ENCODE measurements at places on chromosomes 16 and 17.

- no peak for DNase-seq
Measured at GRCh38 chr17:63381101-63381729, 64.9 kb downstream of the CYB561 start.

DNA sequence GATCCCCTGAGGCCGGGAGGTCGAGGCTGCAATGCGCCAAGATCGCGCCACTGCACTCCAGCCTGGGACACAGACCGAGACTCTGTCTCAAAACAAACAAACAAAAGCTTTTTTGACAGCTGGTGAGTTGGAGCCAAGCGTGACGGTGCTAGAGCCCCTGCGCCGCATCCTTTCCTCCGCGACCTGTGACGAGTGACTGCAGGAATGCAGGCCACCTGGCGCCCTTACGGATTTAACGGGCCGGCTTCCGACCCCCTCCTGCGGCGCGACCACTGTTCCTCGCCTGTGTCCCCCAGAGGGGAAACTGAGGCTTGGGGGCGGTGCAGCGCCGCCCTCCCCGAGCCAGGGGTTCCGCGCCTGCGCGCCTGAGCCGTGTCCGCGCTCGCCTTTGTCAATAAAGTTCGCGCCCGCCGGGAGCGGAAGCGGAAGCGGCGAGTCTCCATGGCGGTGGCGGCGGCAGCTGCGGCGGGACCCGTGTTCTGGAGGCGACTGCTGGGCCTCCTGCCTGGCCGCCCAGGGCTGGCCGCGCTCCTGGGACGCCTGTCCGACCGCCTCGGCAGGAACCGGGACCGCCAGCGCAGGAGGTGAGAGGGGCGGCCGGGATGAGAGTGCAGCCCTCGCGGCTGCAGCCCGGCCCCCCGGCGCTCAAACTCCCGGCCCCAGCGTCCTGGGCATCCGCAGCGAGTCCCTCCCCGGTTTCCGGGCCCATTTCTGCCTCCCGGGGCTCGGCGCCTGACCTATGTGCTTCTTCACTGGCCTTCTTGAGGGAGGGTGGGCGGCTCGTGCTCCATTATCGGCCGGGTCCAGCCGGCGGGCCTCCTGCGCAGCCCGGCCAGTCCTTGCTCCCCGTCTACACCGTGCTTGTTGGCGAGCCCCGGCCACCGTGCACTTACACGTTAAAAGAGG lies at the start of gene PGS1:
PGS1 (plus strand) TSS at position 425 of the 906 bp plus-strand sequence; CDS start at position 442, 17 bp downstream.
- DNase-seq, result peak; percentile 60

DNA sequence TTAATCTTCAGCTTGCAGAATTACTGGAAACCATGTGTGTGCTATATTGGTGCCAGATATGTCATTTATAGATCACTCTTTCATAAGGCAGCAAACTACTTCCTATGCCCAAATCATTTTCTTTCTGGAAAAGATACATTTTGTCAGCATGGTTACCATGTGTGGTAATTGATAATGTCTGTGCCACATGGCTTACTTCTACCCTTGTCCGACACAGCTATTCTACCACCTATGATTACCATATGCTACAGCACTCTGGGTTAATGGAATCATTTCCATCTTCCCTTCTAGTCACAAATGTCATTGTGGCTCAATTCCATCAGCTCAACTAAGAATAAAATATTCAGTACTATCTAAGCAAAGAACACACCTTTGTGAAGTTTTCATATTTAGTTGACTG lies 8.0 kb upstream of the PPM1E start:
- DNase-seq, result no peak

GRCh38 chr17:29059281-29059680 lies 16.3 kb downstream of the PIPOX start:
- DNase-seq, result no peak

- peak; percentile 14 for DNase-seq
Measured at GRCh38 chr16:26981266-26981938, 85.3 kb upstream of the C16orf82 start.

DNA sequence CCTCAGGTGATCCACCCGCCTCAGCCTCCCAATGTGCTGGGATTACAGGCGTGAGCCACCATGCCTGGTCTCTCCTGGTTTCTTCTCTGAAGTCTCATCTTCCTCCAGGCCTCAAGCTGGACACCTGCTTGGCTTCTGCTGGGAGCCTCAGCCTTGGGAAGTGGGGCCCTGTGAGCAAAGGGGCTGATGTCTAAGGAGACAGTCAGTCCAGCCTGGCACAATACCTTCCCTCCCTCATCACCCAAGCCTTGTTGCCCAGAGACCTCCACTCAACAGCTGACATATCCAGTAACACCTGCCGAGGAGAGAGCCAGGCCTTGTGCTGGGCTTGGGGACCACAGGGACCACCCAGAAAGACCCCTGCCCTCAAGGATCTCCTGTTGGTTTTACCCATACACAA lies 251.6 kb downstream of the GSG1L start:
- DNase-seq, result no peak

- peak; percentile 29 for DNase-seq
Measured at GRCh38 chr16:48829336-48830310, 219.6 kb upstream of the N4BP1 start.

DNA sequence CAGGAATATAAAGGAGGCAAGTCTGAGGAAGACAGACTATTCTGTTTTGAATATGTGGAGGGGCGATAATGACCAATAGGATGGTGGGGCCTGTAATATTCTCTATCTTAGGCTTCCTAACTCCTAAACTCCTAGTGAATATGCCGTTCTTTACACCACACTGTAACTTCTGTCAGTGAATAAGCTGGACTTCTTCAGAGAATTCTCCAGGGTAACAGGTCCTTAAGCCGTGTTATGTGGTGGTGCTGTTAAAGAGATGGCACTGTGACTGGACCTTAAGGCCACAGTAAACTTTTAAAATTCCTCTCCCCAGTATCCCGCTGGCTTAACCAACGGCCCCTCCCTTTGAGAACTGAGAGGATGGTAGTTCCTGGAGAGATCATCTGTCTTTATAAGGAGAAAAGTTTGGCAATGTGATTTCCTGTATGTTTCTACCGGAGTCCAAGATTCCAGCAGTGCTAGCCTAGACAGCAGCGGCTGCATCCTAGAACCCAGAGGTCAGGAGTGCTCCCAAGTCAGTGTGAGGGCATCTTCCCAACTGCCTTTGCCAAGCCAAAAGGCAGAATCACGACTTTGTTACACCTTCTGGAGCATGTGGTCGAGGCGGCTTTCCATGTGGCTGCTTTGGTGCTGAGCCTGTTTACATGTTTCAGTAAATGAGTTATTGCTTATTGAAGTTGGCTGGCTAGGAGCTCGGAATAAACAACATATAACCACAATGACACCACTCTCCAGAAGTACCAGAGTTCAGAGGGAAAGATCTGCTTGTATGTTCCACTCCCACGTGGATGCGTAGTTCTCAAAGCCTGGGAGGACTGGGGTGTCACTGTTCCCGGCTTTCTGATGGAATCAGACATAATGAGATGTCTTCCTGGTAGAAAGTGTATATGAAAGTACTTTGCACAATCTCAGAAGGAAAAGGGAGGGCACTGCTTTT lies 41.0 kb downstream of the TUBD1 start:
- no peak for DNase-seq

DNA sequence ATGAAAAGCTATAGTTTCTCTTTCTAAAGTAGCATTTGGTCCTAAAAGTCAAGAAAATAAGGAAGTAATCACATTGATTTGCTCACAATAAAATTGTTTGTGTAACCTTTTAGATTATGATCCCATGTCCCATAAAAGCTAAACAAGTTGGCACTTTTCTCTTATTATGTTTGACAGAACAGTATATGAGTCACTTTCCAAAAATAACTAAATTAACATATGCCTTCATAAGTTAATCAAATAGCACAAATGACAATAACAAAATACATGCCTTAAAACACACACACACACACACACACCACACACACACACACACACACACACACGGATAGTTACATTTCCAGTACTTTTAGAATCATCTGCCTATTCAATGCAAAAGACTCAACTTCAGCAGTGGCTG lies 2.8 kb downstream of the MED13 start:
- DNase-seq, result no peak

DNA sequence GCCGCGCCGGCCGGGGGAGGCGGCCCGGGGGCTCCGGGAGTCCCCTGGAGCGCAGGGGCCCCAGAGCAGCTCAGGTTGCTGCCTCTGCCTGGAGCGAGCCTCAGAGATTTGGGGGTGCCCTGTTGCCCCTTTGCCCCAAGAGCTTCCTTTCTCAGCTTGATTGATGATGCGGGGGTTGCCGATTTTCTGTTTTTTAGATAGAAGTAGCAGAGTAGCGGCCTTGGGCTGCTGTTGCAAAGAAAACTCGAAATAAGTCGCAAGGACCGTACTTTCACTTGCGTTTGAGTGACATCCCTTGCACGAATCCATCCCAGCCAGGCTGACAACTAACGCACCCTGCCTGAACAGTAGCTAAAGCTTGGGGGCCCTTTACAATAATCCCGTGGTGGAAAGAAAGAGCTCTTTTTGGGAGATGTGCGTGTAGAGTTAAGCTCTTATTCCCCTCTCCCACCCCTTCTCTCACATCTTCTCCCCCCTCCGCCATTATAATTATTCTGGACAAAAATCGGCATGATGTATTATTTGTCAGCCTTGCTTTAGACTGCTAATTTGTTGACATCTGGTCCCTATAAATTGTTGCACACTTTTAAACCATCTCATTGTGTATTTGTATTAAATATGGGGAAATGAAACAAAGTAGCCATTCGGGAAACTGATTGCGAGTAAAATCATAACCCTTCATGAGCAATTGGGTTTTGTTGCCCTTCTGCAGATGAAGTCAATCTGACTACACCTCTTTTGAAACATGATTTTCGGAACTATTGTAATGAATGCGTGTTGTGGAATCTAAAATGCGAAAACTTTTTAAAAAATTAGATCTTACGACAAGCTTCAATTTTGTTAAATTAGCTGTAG lies 873 bp downstream of the USP10 start:
- DNase-seq, result no peak

- DNase-seq, result no peak
Measured at GRCh38 chr17:39702901-39703893, 3.3 kb downstream of the ERBB2 start.

DNA sequence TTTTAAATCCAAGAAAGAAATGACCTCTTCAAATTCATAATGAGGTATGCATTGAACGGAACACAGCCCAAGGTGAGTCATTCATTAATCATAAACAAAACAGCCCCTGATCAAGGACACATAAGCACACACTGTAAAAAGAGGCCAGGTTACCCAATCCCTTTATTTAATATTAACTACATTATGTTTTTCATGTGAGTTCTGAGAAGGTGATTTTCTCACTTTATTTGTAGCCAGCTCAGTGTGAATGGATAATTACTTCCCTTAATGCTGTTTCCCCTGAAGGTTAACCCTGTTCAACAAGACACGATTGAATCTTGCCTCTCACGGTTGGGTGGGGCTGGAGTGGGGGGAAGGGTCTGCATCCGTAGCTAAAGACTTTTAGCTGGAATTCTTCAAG lies 257.3 kb upstream of the SALL1 start:
- DNase-seq, result no peak

GRCh38 chr17:31522284-31522931 lies 130.9 kb downstream of the RAB11FIP4 start:
- no peak for DNase-seq

DNA sequence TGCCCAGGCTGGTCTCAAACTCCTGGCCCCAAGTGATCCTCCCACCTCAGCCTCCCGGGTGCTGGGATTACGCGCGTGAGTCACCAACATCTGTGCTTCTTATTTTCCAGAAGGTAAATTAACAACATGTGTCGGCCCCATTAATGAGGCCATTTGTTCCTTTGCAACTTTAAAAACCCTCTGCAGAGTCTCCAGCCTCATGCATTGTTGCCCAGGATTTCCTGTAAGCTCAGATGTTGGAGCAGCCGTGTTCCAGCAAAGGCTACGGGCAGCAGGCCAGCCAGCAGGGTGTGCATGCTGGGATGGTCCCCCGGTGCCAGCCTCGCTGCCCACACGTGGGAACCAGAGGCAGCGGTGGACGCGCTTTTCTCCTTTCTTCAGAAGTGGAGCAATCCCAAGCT lies 19.1 kb upstream of the HEXD start:
- no peak for DNase-seq

DNA sequence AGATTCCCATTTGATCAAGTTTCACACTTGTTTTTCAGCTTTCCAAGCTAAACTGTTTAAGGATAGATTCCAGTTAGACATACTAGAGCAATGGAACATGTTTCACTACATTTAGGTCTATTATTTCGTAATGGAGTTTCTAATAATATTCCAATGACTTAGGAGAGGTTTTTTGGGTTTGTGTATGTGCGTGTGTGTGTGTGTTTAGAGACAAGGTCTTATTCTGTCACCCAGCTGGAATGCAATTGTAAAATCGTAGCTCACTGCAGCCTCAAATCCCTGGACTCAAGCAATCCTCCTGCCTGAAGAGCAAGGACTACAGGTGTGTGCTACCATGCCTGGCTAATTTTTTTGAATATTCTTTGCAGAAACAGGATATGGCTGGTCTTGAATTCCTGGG lies 426.3 kb downstream of the ZFHX3 start:
- no peak for DNase-seq

GRCh38 chr16:2042986-2043666 lies 4.5 kb downstream of the NTHL1 start:
- DNase-seq, result no peak

- DNase-seq, result no peak
Measured at GRCh38 chr17:8914554-8914953, 47.1 kb upstream of the PIK3R6 start.

DNA sequence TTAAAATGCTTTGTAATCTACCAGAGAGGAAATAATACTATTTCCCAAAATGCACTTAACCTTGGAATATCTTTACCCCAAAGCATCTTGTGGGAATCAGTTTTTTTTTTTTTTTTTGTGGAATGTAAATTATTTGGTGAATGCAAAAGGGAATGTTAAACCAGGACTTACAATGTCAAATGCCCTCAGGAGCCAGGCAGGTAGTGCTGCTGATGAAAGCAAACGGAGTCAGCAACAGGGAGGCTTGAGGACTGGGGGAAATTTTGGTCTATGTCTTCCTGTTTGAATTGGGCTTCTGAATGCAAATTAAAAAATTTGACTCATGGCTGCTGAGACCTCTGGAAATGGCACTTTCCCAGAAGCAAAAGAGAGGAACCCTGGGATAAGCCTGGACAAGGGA lies 96.5 kb upstream of the NLRP1 start:
- DNase-seq, result no peak

DNA sequence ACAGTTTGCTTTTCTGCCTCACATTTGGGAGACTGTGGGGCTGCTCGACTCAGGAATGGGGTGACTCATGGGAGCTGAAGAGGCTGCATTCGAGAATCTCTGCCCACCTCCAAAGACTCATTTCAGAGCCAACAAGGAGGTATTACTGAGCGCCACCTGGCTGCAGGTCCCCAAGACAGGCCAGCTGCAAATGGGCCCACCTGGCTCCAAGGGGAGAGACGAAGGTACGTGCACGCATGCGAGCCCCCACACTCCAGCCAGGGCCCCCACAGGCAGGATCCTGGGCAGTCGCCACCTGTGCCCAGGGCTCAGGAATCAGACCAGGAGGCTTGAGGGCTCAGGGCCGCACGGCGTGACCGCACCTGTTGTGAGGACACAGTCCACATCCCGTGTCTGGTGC lies 6.0 kb downstream of the HAGHL start:
- DNase-seq, result no peak

- no peak for DNase-seq
Measured at GRCh38 chr16:64532691-64533090, 589.2 kb downstream of the CDH11 start.

Data from NCI-H1105 (cell line).